ENCODE measurements at places on chromosomes 16 and 17. TPM values are rescaled to one million over a fixed set of nuclear protein-coding genes. Genes with fewer than 3 reads are reported as not detected.

Gene ARL2BP
- 44.5 TPM for total RNA-seq

Gene KRTAP9-4
- not detected for total RNA-seq

DNA sequence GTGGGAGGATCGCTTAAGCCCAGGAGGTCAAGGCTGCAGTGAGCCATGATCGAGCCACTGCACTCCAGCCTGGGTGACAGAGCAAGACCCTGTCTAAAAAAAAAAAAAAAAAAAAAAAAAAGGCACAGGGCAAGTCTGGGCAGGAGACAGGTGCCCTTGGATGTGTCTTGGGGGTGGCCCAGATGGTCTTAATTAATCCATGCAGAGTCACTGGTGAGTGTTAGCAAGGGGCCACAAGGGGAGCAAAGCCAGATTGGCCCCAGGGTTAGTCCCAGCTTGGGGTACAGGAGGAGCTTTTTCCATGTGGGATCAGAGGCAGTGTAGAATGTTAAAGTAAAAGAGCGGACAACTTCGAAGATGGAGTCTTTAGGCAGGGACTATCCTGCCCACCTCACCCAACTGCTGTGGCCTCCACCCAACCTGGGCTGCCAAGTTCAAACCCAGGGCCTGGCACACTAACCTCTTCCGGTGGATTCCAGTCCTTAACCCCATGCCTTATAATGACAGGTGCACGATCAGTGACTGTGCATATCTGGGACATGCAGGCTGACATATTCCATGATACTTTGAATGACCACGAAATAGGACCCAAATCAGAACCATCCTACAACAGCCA lies 32.2 kb upstream of the MFSD6L start:
- no peaks in the 10 kb centered on the region for H3K36me3 ChIP-seq
- no peak for DNase-seq
- H3K4me1 ChIP-seq = no peaks in the 10 kb centered on the region
- H3K27me3 ChIP-seq = no peaks in the 10 kb centered on the region
- H3K27ac ChIP-seq = no peak overlapping the region

- no peaks in the 10 kb centered on the region for H3K27me3 ChIP-seq
- DNase-seq = no peak
- peaks cover 23% of the 10 kb centered on the region for H3K4me1 ChIP-seq
- no peak overlapping the region for H3K4me3 ChIP-seq
These were observed 12.4 kb downstream of the SLC7A6OS start for GRCh38 chr16:68298312-68298711.

- H3K4me3 ChIP-seq = no peak overlapping the region
- H3K36me3 ChIP-seq = no peaks in the 10 kb centered on the region
- no peak overlapping the region for H3K27ac ChIP-seq
- peak; percentile 45 for DNase-seq
- no peaks in the 10 kb centered on the region for H3K4me1 ChIP-seq
These were observed 16.6 kb upstream of the PDXDC1 start for GRCh38 chr16:14958323-14958600.

Gene CTRB2
- total RNA-seq = not detected

DNA sequence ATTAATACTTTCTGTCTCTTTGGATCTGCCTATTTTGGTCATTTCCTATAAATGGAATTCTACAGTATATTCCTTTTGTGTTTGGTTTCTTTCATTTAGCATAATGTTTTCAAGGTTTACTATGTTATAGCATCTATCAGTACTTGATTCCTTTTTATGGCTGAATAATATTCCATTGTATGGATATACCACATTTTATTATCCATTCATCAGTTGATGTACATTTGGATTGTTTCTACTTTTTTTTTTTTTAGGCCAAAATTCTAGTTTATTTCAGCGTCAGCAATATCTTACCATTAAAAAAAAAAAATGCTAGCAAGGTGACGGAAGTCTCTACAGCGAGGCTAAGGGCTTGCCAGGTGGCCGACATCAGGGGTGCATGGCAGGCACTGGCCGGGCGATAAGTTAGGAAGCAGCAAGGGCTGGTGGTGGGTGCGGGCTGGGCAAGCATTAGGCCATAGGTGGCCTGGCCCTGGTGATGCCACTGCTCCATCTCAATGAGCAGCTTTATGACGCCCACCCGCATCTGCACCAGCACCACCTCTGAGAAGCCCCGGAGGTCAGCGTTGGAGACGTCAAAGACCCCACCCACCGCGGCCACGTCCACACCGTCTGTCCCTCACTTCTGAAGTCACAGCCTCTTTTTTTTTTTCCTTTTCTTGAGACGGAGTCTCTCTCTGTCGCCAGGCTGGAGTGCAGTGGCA lies 11.4 kb upstream of the C16orf87 start:
- H3K36me3 ChIP-seq = no peaks in the 10 kb centered on the region
- H3K4me1 ChIP-seq = peaks cover 5% of the 10 kb centered on the region
- DNase-seq = no peak
- no peaks in the 10 kb centered on the region for H3K27me3 ChIP-seq
- H3K27ac ChIP-seq = no peak overlapping the region
- no peak overlapping the region for H3K4me3 ChIP-seq

Gene KAT2A
- total RNA-seq = 34.6 TPM

- no peak overlapping the region for H3K27ac ChIP-seq
- no peaks in the 10 kb centered on the region for H3K4me1 ChIP-seq
- no peaks in the 10 kb centered on the region for H3K27me3 ChIP-seq
- no peaks in the 10 kb centered on the region for H3K36me3 ChIP-seq
- H3K4me3 ChIP-seq = no peak overlapping the region
These were observed 155.6 kb downstream of the HS3ST2 start for GRCh38 chr16:22969567-22969966.
